ENCODE measurements at places on chromosomes 5 and 9.

GRCh38 chr5:94361161-94361560 is 257.2 kb downstream of the KIAA0825 start:
- no peak for DNase-seq

DNA sequence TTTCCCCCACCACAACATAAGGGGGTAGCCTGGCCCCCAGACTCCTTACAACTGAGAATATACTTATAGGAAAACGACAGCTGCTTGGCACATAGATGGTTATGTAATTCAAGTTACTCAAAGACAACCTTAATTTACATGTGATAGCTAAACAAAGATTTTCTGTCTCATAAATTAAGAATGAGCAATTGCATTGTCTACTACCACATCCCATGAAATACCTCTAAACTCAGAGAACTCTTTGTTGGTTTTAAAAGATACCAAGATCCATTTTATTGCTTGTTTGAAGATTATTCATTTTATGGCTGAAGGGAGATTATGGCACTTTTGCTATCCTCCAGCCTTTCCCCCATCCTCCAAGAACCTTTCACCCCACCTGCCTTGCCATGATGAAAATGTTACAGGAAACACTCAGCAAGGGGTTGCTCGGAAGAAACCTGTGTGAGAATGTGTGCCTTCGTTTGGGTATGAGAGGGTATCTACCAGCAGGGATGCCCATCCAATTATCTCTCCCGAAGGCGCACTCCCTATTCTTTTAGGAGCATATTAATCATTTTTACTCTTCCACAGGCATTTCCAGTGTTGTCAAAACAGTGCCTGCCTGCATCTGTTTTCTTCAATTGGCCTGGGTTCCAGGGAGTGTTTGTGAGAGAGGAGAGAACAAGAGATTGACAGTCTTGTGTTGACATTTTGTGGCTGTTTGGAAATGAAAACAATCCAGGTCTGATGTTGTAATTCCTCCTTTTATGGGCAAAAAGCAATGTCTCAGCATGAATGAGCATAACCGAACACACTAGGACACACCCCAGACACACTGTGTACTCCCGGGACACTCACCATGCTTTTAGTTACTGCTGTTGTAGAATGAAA is 208.0 kb upstream of the ANKRD55 start:
- no peak for DNase-seq

- DNase-seq, result no peak
These were observed 24.7 kb downstream of the SLC1A3 start for GRCh38 chr5:36631154-36631553.

DNA sequence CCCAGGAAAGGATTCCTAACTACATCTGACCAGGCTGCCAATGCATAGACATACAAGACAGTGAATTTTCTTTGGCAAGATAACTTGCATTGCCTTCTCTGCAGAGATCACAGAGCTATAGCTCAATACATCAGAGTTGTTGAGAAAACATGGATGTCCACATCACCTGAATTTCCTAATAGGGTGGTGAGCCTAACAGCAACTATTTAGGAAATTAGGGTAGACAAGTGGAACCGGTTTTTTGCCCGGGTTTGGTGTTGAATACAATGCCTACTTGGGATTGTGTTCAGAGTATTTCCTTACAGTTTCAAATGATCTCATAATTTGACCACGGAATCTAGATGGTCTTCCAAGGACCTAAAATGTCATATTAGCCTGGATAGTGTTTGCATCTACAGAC is 262.7 kb downstream of the KIF4B start:
- no peak for DNase-seq

DNA sequence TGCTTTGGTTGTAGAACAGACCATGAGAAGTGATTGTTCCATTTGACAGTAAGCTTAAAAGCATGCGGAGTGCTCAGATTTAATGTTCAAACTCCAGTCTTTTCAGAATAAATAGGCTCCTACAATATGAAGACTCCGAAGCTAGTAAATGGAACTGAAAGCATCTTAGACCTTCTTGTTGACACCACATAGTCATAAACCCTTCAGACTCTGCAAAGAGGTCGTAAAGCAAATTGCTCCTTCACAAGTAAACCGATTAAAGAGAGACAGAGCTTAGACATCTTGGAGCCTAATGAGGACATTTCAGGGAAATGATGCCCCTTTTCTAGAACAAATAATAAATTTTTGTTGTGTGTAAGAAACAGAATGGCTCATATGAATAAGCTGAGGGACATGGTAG is 511.0 kb upstream of the RIOK2 start:
- no peak for DNase-seq

- DNase-seq, result no peak
These were observed 52.8 kb upstream of the SNAPC3 start for GRCh38 chr9:15369871-15370270.

GRCh38 chr9:129264388-129264787 is 86.3 kb upstream of the IER5L start:
- no peak for DNase-seq

DNA sequence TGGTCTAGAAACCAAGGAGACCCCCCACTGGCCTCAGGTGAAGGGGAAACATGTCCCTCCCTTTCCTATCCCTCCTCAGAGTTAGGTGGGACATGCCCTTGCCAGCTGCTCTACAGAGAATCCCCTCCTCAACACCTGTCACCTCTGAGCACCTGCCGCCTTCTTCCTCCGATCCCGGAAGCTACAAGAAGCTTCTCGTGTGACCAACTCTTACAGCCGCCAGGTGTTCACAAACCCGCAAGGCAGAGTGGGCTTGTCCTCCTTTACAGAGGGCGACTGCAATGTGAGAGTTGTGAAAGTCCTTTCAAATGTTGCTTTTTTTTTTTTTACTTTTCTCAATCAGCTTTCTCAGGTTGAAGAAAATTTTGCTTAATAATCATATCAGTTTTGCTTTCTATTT is 3.7 kb upstream of the ICE1 start:
- DNase-seq, result no peak

DNA sequence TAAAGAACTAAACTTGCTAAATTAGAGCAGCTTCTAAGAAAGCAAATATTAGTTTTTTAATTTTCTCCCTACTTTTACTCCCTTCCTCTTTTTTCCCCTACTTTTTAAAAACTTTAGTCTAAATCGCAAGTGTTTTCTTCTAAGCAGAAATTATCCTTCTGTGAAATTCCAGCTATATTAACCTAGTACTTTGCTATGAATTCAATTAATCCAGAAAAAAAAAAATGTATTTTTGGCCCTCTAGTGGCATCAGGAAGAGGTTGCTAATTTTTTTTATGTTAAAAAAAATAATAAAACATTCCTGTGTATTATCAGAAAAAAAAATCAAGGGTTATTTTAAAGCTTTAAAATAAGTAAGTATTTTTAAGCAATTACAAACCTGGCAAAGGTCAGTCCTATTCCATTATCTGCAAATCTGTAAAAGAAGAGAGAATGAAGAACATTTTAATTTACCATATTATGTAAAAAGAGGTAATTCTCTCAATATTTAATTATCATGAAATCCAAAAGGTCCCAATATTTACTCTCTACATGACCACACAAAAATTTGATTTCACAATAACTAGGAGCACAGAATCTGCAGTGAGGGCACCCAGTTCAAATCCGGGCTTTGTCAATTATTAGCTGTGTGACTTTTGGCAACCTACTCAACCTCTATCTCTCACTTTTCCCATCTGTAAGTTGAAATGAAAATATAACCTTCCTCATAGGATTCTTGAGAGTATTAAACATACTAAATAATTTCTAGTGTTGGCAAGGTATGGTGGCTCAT is 52.0 kb downstream of the CEMIP2 start:
- DNase-seq, result no peak

GRCh38 chr5:39955156-39955555 is 530.4 kb upstream of the DAB2 start:
- no peak for DNase-seq

- DNase-seq, result peak; percentile 19
These were observed 7.3 kb downstream of the EGFLAM start for GRCh38 chr5:38265546-38266179.

DNA sequence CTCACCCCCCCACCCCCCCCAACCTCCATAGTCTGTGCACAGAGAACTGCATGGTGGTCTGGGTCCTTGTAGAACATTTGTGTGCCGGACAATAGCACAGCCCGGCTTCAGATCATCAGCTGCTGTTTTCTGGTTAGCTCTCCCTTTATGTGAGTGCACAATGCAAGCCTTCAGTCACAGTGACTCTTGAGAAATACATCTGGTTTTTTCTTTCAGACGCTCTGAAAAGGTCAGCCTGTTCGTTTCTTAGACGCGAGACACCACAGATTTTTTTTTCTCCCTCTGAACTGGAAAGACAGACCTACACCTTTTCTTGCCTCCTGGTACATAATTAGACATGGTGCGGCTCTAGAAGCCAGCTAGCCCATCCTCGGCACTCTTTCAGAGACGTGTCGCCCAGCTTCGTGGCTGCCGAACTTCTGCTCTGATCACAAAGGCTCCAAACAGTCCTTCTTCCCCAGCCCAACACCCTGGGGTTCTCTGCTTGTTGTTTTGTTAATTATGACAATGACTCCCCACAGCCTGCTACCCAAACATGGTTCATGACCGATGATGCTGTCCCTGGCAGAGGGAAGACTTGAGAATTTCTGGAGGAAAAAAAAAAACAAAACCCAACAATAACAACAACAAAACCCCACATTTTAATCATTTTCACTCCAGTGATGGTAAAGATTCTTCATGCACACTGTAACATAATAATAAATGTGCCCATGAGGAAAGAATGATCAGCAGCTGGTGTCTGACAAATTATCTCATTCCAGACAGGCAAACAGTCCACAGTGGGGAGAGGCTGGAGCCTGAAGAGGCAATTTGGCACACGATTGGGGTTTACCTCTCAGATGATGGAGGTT is 241.4 kb upstream of the ZNF462 start:
- no peak for DNase-seq
